ENCODE measurements at places on chromosomes 16 and 17. TPM values are rescaled to one million over a fixed set of nuclear protein-coding genes. Genes with fewer than 3 reads are reported as not detected.

Gene BLTP2
- polyA plus RNA-seq, result 88.6 TPM

- no peak for DNase-seq
Measured at GRCh38 chr17:13822700-13823099, 221.0 kb upstream of the HS3ST3A1 start.

- DNase-seq, result no peak
Measured at GRCh38 chr16:54939029-54939346, 8.3 kb downstream of the IRX5 start.

- no peak for DNase-seq
Measured at GRCh38 chr17:58538811-58539409, 24.5 kb upstream of the MTMR4 start.

DNA sequence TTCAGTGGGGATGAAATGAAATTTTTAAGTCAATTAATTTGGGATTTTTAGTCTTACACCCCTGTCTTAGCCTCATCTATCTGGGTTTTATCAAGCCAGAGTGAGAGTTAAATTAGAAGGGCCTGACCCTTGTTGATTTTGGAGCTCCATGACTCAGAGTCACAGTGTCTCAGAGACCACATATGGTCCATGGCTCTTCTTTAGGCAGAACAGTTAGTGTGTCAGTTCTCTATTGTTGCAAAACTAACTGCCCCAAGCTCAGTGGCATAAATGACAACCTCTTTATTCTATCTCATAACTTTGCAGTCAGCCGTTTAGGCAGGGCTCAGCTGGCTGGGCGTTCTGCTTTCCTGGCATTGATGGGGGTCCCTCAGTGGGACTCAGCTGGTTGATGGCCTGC is 44.7 kb downstream of the IRF8 start:
- DNase-seq, result no peak

DNA sequence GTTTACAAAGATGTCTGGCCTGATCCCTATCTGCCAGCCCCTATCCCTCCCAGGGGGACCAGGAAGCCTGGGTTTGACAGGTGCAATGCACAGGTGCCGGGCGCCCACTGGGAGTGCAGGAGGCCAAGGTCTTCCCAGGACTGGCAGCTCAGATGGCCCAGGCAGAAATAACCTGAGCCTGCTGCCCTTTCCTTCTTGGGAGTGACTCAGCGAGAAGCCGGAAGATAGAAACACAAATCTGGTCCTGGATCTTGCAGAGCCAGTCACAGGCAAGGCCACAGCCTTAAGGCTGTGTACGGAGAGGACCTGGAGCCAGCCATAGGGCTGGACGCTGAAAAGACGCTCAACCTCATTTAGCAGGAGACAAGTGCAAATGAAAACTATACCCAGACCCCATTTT is 27.7 kb downstream of the GPR142 start:
- DNase-seq, result no peak

Data from muscle of arm (tissue), 14 donors.